ENCODE measurements at places on chromosomes 2 and 18.

DNA sequence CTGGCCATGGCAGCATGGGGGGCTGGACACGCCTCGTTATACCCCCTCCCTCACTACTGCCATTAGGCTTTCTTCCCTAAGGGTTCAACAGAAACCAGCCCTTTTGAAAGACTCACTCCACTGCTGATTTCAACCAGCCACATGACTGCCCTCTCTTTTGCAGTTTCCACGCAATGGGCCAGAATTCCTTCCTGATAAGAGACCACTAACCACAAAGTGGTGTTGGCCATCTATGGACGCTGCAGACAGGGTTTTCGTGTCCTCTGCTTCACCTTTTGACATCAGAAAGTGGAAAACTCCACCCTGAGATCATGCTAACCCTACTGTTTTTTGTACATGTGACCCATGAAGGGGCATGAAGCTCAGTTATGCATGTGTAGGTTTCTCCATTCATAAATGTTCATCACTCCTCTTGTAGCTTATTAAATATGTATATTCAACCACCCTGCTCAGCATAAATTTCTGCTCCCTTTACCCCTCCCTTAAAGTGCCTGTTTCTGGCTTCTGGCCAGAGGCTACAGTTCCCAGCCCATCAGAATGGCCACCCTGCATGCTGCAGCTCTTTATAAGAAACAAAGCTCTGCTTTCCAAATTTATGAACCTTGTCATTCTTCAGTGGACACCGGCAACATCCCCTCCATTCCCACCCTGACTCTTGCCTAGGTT, 106.6 kb upstream of the MSH6 start:
- no peak for DNase-seq

GRCh38 chr2:74951211-74951754, 7.2 kb upstream of the POLE4 start:
- DNase-seq, result no peak

DNA sequence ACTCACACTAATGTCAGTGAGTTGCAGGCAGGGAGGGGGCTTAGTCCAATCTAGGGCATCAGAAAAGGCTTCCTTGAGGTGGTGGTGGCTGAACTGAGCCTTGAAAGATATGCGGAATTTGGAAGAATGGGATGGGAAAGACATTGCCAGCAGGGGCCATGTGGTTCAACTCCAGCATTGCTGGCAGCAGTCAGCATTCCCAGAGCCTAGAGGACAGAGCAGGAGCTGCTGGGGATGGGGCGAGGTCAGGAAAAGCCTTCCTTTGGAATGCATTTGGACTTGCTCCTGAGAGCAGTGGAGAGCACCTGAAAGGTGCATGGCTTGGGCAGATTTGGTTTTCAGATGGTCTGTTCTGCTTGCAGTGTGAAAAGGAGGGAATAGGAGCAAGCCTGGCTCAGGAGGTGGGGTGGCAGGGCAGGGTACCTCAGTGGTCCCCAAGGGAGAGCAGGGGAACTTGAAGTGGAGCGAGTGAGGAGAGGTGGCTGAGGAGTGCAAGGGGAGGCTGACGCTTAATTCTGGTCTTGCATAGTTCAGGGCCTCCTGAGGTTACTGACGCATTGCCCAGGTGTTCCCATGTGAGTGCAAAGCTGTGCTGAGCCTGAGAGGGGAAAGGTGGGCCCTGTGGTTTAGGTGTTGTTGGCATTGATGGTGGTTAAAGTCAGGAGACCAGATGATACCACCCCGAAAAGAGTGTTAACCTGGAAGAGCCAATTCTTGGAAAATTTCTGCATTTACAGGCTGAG, 112.1 kb upstream of the MGAT5 start:
- no peak for DNase-seq

DNA sequence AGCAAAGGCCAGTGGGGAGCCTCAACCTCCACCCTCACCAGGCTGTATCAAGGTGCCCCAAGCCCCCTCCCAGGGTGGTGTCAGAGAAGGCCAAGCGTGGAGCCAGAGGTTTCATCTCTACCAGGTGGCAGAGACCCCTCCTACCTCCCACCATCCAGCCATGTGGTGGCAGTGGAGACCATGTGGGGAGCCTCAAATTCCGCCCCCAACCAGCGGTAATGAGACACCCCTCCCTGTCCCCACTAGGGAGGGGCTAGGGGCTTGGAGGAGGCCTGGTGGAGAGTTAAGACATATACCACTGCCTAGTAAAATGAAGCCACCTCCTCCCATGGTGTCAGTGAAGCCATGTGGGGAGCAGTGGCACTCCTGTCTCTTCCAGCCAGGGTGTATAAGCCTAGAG, 24.4 kb upstream of the YPEL5 start:
- DNase-seq, result no peak

DNA sequence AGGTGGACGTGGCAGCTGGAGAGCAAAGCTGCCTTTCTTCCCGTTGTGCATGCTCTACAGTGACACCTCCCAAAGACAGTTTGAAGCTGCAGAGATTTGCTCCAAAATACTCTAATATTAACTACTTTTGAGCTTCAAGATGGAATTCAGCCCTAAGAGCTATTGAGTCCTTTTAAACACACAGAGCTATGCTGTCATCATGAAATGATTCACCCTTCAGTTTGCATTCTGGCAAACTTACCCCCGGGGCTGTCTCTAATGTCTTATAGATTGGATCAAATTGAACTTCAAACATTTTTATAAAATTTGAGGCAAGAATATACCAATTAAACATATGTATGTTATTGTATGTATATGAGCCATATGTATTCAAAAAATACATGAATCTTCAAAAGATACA, 110.7 kb upstream of the EFEMP1 start:
- no peak for DNase-seq

DNA sequence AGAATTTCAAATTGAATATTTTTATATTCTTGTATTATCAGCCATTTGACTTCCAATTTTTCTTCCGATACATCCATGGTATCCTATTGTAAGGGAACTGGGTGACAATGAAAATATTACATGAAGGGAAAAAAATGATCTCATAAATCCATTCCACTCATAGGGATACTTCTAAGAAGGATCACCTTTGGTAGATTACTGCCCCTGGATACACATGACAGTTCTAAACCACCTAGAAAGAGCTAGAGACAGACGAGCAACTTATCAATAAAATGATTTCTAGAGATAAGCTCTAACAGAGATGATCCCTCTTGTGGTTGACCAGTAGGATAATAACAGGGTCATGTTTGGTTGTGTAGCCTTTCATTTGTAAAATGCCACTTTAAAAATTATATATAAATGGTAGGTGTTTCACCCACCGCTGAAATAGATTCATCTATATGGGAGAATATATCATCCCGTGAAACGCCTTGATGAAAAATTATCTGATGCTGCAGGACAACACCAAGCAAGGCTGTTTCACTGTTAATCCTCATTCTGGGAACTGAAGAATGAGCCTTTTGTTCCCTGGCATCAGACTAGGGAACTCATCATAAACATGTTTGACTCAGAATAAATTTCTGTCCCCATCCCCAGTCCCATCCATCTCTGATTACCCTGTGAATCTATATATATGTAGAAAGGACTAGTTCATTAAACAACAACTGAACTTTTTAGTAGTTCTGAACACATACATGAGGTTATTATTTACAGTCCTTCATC, 180.0 kb downstream of the TCF4 start:
- DNase-seq, result no peak

GRCh38 chr2:207093234-207093633, 72.5 kb downstream of the KLF7 start:
- DNase-seq, result no peak

DNA sequence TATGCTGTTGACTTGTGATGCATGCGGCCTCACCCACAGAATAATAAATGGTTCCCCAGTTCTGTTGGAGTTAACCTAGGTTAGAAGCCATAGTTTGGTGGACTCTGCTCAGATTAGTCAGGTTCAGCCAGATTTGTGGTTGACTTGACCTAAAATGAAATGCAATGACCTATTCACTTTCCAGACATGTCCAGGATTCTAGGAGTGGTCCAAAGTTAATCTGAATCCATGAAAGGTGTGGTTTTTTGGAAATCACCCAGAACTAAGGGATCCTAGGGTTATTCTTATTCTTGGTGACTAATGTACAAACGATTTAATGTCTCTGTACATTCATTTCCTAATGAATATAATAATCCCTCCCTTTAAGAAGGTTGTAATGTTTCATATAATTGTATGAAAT, 88.9 kb upstream of the RBBP8 start:
- DNase-seq, result no peak

- DNase-seq, result no peak
Measured at GRCh38 chr2:171520471-171520870, 1.8 kb upstream of the CYBRD1 start.

DNA sequence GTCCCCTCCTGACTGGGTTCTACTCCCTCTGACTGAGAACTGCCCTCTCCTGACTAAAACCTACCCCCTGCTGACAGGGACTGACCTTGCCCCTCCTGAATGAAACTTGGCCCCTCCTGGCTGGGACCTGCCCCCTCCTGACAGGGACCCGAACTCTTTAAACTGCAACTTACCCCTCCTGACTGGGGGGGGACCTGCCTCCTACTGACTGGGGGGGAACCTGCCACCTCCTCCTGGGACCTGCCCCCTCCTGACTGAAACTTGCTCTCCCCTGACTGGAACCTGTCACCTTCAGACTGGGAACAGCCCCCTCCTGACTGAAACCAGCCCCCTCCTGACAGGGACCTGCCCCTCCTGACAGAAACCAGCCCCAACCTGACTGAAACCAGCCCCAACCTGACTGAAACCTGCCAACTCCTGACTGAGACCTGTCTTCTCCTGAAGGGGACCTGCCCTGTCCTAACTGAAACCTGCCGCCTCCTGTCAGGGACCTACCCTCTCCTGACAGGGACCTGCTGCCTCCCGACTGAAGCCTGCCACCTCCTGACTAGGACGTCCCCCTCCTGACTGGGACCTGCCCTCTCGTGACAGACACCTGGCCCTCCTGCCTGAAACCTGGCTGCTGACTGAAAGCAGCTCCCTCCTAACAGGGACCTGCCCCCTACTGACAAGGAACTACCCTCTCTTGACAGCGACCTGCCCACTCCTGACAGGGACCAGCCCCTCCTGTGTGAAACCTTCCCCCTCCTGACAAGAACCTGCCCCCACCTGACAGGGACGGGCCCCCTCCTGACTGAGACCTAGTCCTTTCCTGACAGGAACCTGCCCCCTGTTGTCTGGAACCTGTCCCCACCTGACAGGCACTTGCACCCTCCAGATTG, 87.1 kb downstream of the PXDN start:
- no peak for DNase-seq

DNA sequence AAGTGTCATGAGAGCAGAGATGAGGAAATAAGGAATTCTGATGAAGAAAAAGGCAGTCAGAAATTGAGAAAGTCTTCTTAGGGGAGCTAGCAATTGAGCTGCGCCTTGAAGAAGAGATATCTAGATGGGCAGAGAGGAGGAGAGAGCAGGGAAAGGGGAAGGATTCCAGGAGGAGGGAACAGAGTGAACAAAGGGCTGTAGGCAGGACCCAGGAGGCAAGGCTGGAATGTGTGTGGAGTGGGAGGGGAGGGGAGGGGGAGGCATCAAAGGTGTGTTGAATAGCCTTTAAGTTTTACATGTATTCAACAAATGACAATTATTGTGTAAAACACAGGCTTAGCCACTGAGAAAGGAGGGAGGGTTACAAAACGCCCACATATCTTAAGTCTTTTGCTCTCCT, 164.5 kb downstream of the TDRD15 start:
- no peak for DNase-seq

- DNase-seq, result no peak
Measured at GRCh38 chr2:159147690-159148089, 138.8 kb downstream of the WDSUB1 start.

DNA sequence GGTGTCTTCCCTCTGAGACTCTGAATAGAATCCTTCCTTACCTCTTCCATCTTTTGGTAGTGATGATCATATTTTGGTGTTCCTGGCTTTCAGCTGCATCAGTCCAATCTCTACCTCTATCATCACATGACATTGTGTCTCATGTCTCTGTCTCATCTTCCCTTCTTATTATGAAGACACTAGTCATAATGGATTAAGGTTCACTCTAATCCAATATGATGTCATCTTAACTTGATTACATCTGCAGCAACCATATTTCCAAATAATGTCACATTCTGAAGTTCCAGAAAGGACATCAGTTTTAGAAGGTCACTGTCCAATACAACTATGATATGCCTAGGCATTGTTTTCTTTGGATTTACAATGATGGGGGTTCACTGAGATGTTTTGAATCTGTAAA, 31.5 kb downstream of the CMPK2 start:
- no peak for DNase-seq

DNA sequence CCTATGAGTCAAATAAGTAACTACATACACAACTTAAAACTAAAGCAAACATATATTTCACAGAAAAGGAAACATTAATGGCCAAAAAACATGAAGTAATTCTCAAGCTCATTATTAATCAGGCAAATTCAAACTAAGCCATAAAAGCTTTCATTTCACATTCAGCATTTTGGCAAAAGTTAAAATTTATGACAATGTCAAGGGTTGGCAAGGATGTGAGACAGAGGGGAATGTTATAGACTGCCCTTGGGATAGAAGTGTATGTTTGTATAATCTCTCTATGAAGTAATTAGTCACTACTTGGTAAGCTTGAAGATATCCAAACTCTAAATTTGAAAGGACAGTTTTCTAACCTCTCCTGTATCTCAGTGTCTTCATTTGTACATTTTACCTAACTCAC, 539.4 kb downstream of the RIT2 start:
- no peak for DNase-seq

GRCh38 chr2:14297906-14298305, 334.6 kb upstream of the LRATD1 start:
- DNase-seq, result no peak

DNA sequence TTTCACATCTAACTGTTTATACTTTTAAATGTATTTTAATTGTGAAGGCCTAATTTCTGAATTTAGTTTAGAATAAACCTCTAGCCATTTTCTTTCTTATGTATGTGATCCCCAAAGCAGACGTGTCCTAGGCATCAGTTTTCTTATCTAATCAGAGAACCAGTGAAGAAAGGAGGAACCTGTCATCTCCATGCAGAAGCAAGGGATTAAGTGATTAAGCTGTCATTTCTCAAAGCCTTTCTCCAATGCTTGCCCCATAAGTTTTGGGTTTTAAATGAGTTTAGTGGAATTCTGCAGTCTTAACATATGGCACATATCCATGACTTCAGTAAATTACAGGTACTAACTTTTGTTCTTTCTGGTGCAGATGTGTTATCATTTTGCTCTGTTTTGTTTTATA, 190.4 kb downstream of the PLCL1 start:
- DNase-seq, result no peak

- DNase-seq, result no peak
Measured at GRCh38 chr2:105773568-105773967, 28.9 kb downstream of the NCK2 start.

All from activated CD4-positive, alpha-beta T cell treated with anti-CD3 and anti-CD28 coated beads, Interleukin-2, amount 50 U/mL, for 1 hour (primary cell).